GM04504 (cell line): ENCODE measurements at places on chromosomes 2 and 18.

- DNase-seq: no peak
These were observed 256.1 kb upstream of the SIX2 start for GRCh38 chr2:45265336-45265735.

DNA sequence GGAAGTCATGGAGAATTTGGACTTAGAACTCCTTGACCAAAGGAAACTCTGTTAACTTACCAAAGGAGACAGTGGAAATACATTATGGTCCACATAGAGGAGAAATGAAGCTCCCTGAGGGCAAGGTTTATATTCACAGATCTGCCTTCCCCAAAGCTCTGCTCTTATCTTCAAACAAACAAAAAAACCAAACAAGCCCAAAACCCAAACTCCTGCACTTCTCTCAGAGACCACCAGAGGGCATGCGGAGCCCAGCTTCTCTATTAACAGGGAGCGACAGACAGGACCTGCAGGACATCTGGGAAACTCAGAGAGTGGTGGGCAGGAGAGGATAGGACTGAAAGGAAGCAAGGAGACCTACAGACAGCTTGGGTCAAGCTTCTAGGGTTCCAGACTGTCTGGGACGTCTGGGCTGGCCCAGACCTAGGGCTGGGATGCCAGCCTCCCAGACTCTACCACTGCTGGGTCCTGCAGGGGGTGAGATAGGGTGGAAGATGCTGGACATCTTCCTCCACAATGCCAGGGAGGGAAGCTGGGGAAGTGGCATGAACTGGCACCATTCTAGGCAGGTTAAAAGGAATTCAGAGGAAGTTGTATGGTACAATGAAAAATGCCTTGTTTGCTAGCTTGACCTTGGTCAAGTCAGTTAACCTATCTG lies 4.0 kb upstream of the WNT10A start:
- DNase-seq: peak; percentile 40

DNA sequence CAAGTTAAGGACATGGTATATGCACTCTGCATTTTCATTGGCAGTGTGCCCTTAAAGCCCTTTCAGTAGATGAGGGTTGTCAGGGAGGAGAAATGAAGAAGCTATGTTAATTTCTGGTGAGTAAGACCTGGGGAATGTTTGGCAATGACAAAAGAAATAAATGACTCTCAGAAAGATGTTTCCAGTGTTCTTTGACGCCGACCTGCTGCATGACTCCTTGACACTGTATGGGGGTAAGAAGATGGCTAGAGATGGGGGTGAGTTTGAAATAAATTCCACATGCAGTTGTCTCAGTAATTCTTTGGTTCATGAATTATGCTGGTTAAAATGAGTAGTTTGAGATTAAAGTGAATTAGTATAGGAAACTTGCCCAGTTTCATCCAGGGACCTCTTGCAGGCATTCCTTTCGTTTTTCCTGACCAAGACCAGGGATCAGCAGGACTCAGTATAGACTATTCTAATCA lies 5.9 kb downstream of the CCDC121 start:
- DNase-seq: peak; percentile 70

DNA sequence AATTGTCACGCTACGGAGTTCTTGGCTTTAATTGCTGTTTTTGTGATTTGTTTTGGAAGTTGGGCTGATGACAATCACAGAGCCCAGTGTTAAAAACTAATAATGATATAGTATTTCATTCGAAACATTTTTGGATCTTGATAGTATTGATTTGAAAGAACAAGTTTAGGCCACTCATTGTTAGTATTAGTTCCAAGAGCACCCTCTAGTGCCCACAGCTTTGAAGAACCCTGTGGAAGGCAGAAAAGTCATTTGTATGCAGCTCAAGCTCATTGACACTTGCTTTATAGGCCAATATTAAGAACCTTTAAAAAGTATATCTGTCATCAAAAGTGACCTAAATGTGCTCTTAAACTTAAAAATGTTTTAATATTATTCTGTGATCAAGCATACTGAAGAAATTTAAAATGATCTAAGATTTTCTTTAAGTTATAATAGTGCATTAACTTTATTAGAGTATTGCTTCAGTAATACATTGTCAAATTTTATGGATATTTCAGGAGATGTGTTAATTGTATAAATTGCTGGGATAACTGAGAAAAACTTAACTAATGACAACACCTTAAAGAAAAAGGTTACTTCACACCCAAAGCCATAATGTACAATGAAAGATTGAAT lies 191.0 kb downstream of the GRB14 start:
- DNase-seq: peak; percentile 9

DNA sequence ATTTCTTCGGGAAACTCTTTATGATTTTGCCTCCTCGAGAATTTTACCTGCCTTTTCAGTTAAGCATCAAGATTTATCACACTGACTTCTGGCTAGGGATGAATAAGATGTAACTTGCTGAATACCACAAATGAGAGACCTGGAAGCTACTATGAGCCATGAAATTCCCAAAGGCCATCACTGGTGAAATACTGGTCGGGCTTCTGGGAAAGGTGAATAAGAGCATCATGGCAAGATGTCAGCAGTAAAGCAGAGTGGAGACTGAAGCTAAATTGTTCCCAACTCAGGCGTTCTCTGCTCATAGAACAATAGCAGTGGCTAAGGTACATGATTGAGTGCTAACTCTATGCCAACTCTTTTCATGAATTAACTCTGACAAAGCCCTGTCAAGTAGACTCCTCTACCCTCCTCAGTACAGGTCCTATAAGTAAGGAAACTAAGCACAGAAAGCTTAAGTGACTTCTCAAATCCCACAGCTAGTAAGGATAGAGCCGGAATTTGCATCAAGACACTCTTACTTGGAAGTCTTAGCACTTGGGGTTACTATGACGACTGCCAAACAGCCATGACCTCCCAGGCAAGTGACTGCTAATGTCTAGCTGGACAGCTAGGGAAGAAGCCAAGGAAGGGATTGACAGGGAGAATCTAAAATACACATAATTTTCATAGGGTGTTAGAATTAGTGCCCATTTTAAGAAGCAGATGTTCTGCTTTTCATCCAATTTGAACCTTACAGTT lies 22.7 kb upstream of the DSC3 start:
- DNase-seq: no peak

GRCh38 chr2:240962300-240963064 lies 35.9 kb upstream of the SNED1 start:
- DNase-seq: no peak

DNA sequence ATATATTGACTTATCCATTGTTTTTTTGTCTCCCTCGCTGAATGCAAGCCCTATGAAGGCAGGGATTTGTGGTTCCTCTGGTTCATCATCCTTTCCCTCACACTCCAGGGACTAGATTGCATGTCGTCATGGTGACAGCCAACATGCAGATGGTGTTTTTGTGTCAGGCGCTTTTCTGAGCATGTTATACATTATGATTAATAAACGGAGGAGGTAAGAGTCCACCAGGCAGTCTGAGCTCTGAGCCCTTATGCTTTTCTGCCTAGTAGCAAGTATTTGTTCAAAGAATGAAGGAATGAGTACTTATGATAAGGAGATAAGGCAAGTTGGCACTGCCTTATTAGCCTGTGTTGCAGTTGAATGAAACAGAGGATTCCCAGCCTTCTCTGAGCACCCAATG lies 181.6 kb downstream of the MGAT5 start:
- no peak for DNase-seq

- no peak for DNase-seq
These were observed 42.5 kb downstream of the LYPD6B start for GRCh38 chr2:149080971-149081370.

- no peak for DNase-seq
These were observed 181.4 kb upstream of the FN1 start for GRCh38 chr2:215617060-215617824.

GRCh38 chr18:51066273-51066672 lies 36.3 kb downstream of the SMAD4 start:
- no peak for DNase-seq

GRCh38 chr18:41972067-41972925 lies 17.3 kb downstream of the PIK3C3 start:
- DNase-seq: no peak

DNA sequence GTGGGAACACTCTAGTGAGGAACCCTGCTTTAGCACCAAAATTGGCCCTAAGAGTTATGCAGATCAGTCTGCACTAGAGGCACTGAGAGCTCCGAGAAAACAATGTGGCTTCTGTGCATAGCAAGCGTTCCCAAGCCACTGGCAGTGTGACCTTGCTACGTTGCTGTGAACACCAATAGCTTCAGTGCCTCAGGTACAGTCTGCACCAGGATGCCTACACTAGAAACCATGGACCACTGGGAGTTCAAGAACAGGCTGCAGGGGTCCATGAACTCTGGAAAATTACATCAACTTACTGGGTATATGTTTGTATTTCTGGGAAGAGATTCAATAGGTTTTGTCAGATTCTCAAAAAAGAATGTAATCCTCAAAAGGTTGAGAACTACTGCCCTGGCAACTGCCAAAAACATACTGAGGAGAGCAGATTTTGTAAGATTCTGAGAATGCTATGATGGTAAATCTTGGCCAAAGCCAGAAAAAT lies 18.3 kb upstream of the SP3 start:
- no peak for DNase-seq

- DNase-seq: no peak
These were observed 58.6 kb downstream of the TMEM17 start for GRCh38 chr2:62447411-62447810.

DNA sequence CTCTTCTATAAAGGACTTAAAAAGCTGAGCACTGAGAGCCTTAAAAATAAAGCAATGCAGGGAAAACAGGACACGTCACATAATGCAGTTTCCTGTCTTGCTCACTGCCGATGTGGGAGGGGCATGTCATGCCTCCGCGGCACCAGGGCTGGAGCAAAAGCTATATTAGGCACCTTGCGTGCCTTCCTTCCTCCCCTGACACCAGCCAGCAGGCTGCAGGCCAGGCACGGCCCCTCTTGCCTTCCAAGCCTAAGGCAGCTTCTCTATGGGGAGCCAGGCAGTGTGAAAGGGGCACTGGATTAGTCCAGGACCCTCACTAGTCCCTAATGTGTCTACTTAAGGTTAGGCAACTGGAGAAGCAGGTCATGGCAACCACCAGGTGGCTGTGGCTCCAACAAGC lies 26.3 kb downstream of the MRPL35 start:
- DNase-seq: no peak

GRCh38 chr2:182666674-182667314 lies 49.3 kb upstream of the DNAJC10 start:
- DNase-seq: no peak

DNA sequence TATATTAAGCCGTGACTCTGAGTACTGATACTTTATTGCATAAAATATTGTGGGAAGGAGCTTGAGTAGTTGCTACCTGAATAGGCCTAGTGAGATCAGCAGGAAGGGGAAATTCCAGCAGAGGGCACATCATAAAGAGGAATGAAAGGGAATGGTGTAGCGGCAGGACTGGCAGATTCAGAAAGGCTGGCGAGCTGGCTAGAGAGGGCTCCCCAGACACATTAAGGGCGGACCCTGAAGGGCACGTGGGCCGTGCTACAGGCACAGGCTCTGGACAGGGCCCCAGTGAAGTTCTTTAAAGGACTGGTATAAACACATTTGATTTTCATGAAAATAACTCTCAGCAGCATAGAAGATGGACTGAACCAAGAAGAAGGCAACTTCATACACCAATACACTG lies 43.0 kb downstream of the PTPN2 start:
- no peak for DNase-seq

- DNase-seq: no peak
These were observed 243.8 kb downstream of the DLGAP1 start for GRCh38 chr18:4211111-4211837.

GRCh38 chr2:144162652-144163051 lies 357.3 kb downstream of the ZEB2 start:
- DNase-seq: no peak

GRCh38 chr2:237591141-237591881 lies 777 bp upstream of the RAB17 start:
- DNase-seq: no peak

DNA sequence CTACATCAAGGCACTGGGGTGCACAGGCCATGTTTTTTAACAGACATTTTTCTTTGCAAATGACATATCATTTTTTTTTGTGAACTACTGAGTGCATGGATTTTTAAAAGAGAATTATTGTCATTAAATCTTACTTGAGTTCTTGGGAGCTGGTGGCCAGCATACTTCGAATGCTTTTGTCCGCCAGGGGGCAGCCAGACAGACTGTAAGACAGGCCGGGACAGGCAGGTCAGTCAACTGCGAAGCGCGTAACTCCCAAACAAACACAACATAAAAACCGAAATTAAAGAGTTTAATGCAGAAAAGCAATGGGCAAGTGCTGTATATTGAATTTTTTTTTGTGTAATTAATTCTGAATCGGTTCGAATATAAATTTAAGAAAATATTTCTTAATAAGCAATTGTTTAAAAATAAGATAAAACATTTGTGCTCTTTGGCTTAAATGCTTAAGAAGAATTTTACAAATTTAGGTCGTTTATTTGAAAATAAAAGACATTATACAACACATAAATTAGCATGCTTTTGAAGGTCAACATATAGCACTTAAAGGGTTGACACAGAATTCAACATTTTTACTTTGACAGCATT lies 142.2 kb upstream of the PXDN start:
- peak; percentile 10 for DNase-seq

DNA sequence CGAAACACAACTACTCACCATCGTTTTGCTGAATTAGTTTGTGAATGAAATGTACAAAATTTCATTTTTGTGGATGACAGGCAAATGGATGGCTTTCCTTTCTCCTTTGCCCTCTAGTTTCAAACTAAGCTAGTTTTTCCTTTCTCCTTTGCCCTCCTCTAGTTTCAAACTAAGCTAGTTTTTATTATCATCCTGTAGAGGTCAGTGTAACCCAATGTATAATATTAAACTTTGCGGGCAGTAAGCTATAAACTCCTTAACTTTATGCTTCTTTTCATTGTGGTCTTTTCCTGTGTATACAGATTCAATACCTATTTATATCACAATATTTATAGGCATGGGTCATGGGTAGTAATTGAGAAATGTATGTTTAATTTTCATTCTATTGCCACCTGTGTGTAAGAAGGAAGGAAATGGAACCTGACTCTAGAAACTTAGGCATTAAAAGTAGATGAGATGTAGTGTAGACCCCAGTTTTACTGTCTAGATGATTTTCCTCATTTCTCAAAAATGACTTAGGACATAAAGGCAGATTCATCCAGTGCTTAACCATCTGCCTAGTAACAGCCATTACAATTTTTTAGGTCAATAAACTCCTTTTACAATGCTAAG lies 58.1 kb downstream of the MAP3K19 start:
- DNase-seq: no peak

GRCh38 chr2:64543008-64543697 lies 19.0 kb downstream of the AFTPH start:
- DNase-seq: no peak

- no peak for DNase-seq
These were observed 131.4 kb downstream of the CDH20 start for GRCh38 chr18:61464551-61465142.

- no peak for DNase-seq
These were observed 220.5 kb downstream of the PMAIP1 start for GRCh38 chr18:60120231-60120750.

GRCh38 chr2:12347066-12347493 lies 369.7 kb upstream of the TRIB2 start:
- DNase-seq: no peak
